ENCODE measurements at places on chromosomes 1 and 21. TPM values are rescaled to one million over a fixed set of nuclear protein-coding genes. Genes with fewer than 3 reads are reported as not detected.

Gene UQCRHL
- 0.50 TPM for total RNA-seq

Gene WNT3A
- total RNA-seq, result not detected

Gene RGS4
- 1.8 TPM for total RNA-seq

Gene TUFT1
- total RNA-seq, result 2.8 TPM

Gene NBPF20
- 4.0 TPM for total RNA-seq

Gene GPR61
- not detected for total RNA-seq

Gene TRNP1
- 5.0 TPM for total RNA-seq

Gene PRAMEF10
- total RNA-seq, result 1.6 TPM

Gene PLD5
- total RNA-seq, result 0.07 TPM

Gene AQP10
- total RNA-seq, result not detected

Gene SPATA45
- total RNA-seq, result not detected

Gene FNBP1L
- total RNA-seq, result 9.7 TPM

GRCh38 chr21:31198575-31198974, 145.5 kb downstream of the TIAM1 start:
- DNase-seq, result no peak

GRCh38 chr1:64546013-64546412, 76.1 kb downstream of the CACHD1 start:
- no peak for DNase-seq

DNA sequence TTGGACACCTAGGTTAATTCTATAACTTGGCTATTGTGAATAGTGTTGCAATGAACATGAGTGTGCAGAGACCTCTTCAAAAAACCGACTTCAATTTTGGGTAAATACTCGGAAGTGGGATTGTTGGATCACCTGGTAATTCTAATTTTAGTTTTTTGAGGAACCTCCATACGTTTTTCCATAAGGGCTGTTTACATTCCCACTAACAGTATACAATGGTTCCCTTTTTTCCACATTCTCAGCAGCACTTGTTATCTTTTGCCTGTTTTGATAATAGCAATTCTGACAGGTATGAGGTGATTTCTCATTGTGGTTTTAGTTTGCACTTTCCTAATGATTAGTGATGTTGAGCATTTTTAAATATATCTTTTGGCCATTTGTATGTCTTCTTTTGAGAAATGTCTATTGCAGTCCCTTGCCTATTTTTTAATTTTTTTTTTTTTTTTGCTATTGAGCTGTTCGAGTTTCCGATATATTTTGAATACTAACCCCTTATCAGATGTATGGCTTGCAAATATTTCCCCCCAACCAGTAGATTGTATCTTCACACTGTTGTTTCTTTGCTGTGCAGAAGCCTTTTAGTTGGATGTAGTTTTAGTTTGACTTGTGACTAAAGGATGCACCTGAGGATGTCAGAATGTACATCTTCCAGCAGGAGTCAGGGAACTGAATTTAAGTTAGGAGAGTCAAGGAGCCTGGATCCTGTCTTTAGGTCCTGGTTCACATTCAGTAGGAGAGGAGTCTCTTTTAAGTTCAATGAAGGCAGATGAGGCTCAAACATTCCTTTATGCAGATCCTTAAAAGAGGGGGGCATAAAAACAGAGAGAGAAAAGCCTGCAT, 120.0 kb downstream of the S1PR1 start:
- DNase-seq, result no peak

DNA sequence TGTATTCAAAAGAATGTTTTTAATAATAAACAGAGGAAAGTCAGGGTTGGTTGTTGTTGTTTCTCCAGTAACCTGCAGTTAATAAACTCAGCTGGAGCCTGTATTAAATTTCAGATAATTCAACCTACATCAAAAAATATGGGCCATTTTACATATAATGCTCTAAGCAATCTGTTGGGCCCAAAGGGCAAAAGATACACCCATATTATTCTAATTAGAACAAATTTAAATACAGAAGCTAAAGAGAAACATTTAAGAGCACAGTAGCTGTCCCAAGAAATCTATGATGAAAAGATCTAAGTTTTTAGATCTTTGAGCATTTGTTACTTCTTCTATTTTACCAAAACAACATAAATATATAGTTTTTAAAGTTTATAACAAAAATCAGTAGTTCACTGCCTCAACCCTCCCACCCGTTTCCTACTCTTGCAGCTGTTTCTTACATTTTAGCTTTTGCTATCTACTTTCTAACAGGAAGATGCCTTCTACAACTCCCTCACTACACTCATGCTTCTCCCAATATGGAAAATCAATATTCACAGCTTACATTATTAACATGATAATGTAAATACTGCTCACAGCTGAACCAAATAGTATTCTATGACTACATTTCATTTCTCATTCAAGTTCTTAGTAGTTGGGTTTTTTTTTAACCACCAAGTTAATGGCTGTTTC, 94.9 kb upstream of the LBR start:
- DNase-seq, result no peak

DNA sequence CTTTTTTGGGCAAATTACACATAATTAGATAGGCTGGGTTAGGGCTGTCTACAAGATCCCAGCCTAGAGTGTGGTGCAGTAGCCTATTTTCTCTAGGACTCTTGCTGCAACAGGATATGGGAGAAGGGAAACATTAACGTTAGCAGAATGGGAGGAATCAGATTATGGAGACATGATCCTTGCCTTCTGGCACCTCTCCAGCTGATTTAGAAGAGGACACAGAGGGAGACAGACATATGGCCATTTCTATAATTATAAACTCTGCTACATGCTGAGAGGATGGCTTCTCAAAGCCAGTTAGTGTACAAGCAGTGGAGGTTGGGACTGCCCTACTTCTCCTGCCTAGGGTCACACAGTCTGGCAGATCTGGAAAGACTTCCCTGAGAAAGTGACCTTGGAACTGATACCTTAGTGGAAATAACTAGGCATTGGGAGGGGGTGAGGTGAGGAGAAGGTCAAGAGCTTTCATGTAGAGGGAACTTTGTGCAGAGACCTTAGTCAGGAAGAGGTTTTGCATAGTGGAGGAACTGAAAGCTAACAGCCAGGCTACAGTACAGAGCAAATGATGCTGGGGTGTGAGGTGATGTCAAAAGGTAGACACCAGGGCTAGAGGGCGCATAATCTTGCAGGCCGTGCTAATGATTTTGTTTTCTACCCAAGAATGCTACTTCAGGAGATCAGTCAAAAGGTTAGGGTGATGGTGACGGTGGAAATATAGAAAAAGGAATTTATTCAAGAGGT, 1.2 kb upstream of the CD1D start:
- no peak for DNase-seq

DNA sequence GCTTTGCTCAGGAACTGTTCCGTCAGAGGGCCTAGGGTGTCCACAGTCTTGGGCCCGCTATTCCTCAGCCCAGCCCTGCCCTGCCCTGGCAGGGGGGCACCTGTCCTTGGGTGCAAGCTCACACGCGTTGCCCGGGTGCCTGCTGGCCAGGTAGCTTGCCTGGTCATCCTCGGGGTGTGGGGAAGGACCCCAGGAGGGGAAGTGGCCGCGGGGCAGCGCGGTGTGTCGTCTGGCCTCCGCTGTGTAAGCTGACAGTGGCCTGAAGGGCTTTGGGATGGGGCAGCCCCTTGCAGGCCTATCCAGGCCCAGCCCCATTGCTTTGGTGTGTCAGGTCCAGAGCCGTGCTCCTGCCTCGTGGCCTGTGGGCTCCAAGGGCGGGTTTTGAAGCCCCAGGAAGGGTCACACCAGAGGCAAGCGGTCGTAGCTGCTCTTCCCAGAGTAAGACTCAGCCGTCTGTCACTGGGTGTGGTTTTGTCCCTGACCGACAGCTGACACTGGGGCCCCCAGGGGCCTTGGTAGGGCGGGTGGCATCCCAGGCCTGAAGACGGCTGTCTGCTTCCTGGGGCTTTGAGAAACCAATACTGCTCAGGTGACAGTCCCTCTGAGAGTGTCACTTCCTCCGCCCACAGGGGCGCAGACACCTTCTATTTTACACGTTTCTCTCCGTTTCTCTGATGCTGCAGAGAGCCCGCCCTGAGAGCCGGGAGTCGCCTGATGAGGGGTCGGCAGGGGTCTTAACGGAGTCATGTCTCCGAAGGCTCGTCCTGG, 72.1 kb downstream of the SKI start:
- no peak for DNase-seq

DNA sequence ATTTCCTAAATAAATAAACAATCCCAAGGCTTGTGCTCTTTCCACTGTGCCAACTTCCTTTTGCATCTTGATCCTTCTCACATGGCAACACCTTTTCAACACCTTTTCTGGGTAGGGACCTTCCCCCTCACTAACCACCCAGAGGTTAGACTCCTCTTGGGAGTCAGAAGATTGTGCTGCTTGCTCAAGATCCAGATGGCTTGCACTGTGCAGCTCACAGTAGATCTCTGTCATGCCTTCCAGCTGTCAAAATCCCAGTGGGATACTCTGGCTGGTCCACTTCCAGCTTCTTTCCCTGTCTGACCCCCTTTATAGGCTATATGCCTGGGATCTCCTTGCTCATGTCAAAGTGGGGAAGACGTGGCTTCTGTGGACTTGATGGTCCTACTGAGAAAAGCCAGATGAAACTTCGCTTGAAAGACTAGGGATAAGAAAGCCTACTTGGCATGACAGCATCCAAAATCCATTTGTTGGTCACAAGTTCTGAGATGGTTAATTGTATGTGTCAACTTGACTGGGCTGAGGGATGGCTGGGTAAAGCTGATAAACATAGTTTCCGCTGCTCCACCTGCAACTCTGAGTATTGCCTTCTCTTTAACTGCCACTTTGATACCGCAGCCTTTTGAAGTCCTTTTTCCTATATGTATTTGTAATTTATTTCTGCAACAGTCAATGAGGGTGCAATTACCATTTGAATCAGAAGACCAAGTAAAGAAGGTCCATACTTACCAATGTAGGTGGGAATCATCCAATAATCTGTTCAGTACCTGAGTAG, 74.5 kb downstream of the S1PR1 start:
- no peak for DNase-seq

GRCh38 chr1:78168306-78168705, 122.5 kb downstream of the GIPC2 start:
- DNase-seq, result no peak

GRCh38 chr1:187041104-187041503, 212.4 kb downstream of the PLA2G4A start:
- DNase-seq, result no peak

- DNase-seq, result no peak
Measured at GRCh38 chr21:42542596-42542995, 28.9 kb downstream of the SLC37A1 start.

GRCh38 chr1:106717591-106717990, 338.9 kb upstream of the PRMT6 start:
- no peak for DNase-seq

- no peak for DNase-seq
Measured at GRCh38 chr1:230614121-230614520, 28.2 kb upstream of the COG2 start.

GRCh38 chr1:57222307-57222706, 201.6 kb downstream of the DAB1 start:
- DNase-seq, result no peak

GRCh38 chr1:103917795-103918194, 168.1 kb downstream of the AMY1C start:
- DNase-seq, result no peak

DNA sequence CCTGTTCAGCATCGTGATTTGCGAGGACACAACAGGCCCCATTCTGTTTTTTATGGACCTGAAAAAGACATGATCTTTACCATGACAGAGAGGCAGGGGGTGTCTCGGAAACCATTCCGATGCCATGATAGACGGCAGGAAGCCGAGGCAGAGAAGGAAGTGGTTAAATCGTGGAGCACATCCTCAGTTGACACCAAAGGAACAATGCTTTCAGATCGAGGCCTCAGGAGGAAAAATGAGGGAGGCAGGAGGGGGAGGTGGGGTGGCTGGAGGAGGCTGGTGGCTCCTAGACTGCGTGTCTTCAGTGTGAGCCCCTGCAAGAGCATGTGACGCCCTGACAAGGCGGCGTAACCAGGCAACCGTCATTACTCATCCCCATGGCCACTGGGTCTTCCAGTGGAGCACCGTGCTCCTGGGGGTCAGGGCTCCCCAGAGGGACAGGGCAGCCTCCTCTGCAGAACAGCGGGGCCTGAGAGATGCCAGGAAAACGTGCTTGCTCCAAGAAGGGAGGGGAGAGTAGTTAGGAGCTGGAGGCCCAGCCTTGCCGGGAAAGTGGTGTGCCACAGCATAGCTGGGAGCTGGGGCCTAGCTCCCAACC, 172.8 kb upstream of the TMEM51 start:
- DNase-seq, result no peak
